Fibroblast of the aortic adventitia (primary cell): ENCODE measurements at places on chromosomes 3 and 15. TPM values are rescaled to one million over a fixed set of nuclear protein-coding genes. Genes with fewer than 3 reads are reported as not detected.

The ADPRH gene
- total RNA-seq, result 3.8 and 4.1 TPM in 2 replicates

The LMLN gene
- 9.2 and 18.1 TPM in 2 replicates for total RNA-seq

The SEMA3G gene
- total RNA-seq, result 0.49 TPM in 1 of 2 replicates, not detected in the other

The ZNF639 gene
- total RNA-seq, result 39.9 and 55.8 TPM in 2 replicates

The TICRR gene
- total RNA-seq, result 0.33 and 8.8 TPM in 2 replicates
